Activated CD4-positive, alpha-beta T cell treated with anti-CD3 and anti-CD28 coated beads, Interleukin-2, amount 10 ng/mL, durations not matched to agents 7 days and 5 days (primary cell): ENCODE measurements at places on chromosomes 7 and 10. TPM values are rescaled to one million over a fixed set of nuclear protein-coding genes. Genes with fewer than 3 reads are reported as not detected.

The UCN3 gene
- not detected for total RNA-seq

The TMEM229A gene
- not detected for total RNA-seq

The TMEM130 gene
- total RNA-seq, result not detected

The PAPSS2 gene
- not detected for total RNA-seq

The STOX1 gene
- 1.5 TPM for total RNA-seq

The VTI1A gene
- total RNA-seq, result 39.6 TPM

The GNGT1 gene
- total RNA-seq, result not detected

The SLC26A5 gene
- not detected for total RNA-seq

The CREB5 gene
- total RNA-seq, result not detected

The SSC4D gene
- total RNA-seq, result 0.32 TPM

The CYP3A7 gene
- not detected for total RNA-seq

The CLRN3 gene
- total RNA-seq, result not detected
